Stimulated activated CD8-positive, alpha-beta memory T cell treated with anti-CD3 and anti-CD28 coated beads, Interleukin-4, amount 100 ng/mL, for 1 hour (primary cell): ENCODE measurements at places on chromosomes 5 and 9.

DNA sequence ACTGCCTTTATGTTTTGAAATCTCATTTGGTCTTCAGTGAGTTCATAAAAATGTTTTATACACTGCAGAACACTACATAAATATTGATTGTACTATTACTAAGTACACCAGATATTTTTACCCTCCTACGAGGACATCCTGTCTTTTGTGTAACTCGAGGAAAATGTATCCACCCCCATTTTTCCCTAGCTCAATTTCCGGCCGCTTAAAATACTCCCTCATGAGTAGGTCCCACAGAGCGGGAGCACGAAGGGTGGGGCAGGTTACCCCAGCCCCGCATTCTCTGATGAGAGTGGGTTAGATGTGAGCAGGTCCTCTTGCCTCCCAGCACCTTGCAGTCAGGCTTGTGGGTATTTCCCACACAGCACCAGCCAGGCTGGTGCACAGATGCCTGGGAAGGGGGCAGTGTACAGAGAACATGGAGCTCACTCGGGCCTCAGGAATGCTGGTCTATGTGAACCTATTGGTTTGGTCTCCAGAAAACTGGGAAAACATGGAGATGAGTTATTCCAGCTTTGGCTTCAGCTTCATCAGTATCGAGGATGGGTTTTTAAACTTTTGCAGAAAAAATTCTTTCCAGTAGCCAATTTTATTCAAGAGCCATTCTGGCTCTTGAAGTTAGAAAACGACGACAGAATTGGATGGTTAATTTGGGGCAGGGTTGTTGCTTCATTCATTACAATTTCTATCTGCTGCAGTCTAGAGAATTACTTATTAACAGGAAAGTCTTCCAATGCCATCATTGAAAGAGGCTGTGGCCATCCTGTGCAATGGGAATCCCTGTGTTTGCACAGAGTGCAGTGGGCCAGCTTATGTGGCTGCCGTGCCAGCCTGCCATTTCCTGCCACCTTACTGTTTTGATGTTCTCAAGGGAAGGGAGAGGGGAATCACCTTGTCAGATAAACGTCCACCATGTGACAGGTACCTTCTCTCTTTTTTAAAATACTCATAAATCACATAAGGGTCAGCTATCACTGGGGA is 73.2 kb downstream of the WDR41 start:
- DNase-seq, result no peak

DNA sequence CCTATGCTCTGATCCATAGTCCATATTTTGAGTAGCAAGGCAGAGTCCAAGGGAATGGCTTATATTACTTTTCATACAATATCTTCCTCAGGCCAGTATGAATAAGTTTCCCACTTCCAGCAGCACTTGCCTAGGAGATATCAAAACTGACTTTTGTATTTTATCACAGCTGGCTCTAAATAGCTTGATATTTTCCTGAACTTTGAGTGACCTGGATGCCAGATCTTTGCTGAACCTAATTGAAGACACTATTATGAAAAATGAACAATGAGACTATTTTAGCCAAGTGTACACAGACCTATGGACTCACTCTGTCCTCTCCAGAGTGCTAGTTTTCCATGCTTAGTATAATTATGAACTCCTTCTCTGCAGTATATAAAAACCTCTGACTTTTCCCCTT is 475.6 kb upstream of the PTGER4 start:
- DNase-seq, result no peak

- DNase-seq, result no peak
Observed at GRCh38 chr9:3205421-3206095, 320.2 kb downstream of the RFX3 start.

DNA sequence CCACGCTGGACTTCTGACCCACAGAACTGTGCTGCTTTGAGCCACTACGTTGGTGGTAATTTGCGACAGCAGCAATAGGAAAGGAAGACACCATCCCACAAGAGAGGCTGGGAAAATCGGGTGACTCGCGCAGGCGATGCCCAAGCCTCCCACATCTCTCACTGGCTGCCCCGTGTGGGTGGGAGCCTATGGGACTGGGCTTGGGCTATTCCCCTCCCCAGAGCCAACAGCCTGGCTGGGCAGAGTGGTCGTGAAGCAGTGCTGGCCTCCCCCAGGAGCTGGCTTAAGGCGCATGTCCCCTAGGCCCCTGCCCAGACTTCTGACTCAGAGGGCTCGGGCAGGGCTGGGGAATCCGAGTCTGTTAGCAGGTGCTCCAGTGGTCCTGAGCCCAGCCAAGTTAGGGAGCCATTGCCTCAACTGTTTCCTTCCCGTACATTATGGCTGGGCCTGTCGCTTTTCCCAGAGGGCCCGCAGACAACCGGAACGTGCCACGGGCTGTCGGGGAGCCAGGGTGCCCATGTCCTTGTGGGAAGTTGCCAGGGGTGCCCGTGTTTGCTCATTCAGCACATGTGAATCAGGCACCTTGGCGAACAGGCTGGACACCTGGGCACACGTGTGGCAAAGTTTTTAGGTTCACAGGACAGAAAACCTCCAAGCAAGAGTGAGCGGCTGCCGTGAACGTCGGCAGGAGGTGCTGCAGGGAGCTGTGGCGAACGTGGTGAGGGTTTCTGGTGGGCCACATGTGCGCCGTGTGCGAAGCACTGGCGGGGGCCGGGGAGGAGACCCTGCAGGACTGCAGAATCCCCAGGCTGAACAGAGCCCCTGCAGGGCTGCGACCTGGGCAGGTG is 7.0 kb upstream of the RASGEF1C start:
- no peak for DNase-seq

- DNase-seq, result no peak
Observed at GRCh38 chr5:157874861-157875260, 15.9 kb upstream of the CLINT1 start.

DNA sequence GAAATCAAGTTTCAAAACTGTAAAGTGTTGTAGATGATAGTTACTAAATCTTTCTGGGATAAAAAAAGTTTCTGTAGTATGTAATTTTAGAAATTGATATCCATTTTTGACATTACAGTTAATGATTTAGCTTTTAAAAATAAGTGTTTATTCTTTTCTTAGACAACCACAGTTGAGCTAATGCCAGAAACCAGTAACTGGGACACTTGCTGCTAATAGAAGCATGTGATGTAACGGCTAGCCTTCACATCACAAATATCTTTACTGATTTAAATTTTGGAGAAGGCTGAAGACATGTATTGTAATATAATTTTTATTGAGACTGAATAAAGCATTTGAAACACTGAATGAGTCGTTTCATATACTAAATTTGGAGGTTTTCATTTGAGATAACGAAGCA is 18.8 kb downstream of the CSNK1G3 start:
- DNase-seq, result no peak

DNA sequence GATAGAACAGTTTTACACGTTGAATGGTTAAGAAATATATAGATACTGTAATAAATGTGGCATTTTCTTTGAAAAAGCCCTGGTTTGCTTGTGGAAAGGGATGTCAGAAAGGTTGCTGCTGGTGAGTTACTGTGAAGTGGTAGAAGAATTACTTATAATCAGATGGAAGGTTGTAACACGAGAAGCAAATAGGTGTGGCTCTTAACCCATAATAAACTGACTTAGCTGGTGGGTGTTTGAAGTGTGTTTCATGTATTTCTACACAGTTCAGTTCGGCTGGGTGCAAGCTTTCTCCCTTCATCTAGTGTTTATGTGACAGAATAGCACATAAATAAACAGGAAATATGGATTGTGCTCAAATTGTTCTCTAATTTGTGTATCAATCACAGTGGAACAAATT is 5.5 kb downstream of the CNOT6 start:
- DNase-seq, result no peak

DNA sequence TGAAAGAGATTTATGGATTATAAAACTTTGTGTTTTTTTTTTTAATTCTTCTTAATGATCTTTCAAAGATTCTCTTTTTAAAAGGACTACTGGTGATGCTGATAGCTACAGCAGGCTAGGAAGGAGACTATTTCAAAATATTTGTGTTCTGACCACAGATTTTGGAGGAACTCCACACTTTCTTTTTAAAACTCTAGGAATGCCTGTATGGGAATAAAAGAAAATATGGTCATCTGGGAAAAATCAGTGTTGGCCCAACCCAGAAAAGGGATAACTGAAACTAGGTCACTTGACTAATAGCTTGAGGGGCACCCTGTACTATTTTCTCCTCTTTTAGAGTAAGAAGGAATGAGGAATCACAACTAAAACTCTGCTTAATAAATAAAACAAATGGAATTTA is 97.6 kb upstream of the ADAMTS19 start:
- DNase-seq, result no peak
